Jurkat, Clone E6-1 (cell line): ENCODE measurements at places on chromosomes 11 and 22.

DNA sequence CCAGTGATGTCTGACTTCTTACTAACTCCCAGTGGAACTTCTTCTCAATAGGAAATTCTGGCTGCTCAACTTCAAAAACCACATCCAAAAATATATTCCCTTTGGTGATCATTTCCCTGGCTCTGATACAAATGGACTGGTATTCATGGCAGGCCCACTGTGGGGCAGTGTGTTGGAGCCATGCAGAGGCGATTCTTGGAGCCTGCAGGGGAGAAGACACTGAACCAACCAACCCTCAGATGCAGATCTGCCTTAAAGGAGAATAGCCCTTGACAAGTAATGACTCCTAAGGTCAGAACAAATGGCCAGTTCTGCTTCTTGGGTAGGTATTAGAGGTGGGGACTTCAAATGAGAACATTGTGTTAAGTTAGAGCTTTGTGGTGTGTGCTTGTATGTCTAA is 12.2 kb downstream of the OR4D9 start:
- no peak for DNase-seq

- DNase-seq = no peak
Observed at GRCh38 chr11:34449013-34449412, 10.3 kb downstream of the CAT start.

DNA sequence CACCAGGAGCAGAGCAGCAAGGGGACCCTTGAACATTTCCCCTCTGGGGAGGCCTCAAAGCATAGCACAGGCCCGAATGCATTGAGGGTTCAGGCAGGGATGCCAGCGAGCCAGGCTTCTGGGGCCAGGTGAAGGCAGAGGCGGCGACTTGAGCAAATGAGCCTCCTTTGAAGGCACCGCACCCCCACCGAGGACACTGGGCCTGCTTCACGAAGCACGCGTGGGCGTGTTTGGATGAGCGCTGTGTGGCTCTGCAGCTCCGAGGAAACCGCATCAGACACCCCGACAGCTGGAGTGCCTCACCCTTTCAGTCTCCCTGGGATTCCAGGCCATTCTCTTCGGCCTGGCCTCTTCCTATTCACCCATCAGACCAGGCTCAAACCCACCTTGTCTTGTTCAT is 301.8 kb downstream of the NTM start:
- no peak for DNase-seq

DNA sequence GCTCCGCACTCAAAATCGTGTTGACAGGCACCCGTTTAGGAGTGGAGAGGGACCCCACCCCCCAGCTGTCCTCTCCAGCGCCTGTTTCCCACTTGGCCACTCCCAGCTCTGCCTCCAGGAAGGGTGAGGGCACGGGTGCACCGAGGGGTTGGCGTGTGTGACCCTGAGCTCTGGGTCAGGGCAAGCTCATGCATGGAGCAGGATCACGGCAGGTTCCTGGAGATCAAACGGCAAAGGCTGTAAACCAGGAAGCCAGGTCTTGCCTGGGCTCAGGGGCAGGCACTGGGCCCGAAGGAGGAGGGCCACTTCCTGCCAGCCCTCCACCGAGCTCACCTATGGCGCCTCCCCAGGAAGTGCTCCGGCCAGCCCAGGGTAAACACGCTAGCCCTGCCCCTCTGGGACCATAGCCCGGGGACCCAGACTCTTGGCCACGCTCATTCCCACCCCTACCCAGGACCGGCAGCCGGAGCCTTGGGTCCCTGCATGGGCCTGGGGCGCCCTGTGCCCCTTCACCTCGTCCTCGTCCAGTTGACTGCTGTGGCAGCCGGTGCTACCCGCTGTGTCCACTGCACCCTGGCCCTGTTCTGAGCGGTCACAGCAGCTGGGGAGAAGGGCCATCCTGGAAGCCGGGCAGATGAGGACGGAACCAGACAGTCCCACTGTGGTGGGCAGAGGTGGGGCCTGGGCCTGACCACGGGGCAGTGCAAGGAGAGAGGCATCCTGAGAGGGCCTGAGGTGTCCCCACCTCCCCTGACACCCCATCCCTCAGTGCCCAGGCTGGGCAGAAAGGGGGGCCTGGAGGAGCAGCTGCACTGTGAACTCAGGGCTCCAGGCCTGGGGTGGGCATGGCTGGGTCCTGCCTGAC is 1.0 kb upstream of the EPS8L2 start:
- no peak for DNase-seq

GRCh38 chr11:57302489-57302888 is 22.3 kb downstream of the TNKS1BP1 start:
- DNase-seq = no peak

DNA sequence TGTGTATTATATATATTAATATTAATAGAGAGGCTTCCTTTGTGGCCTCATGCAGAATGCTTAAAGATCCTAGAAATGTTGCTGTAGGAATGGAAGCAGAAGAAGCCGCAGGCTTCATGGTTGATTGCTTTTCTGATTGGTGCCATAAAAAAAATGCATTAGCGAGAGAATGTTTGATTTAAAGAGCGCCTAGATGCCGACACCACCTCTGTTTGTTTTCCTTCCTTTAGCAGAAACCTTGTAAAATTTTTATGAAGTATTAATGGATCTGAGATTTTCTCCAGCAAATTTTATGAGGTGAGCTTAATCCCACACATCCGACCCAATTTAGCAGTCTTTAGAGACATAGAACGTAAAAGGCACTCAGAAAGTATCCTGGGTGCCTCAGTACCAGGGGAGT is 587.5 kb downstream of the NTM start:
- no peak for DNase-seq

- no peak for DNase-seq
Observed at GRCh38 chr11:61908730-61909316, 8.5 kb downstream of the RAB3IL1 start.

GRCh38 chr11:132504501-132505041 is 1027.7 kb downstream of the OPCML start:
- DNase-seq = no peak

GRCh38 chr11:129312730-129313503 is 62.7 kb upstream of the BARX2 start:
- DNase-seq = no peak

- no peak for DNase-seq
Observed at GRCh38 chr11:69444381-69445130, 36.9 kb upstream of the LINC01488 start.

- DNase-seq = no peak
Observed at GRCh38 chr11:109644152-109644551, 222.2 kb downstream of the C11orf87 start.

- DNase-seq = no peak
Observed at GRCh38 chr11:13486926-13487660, 8.7 kb downstream of the PTH start.

DNA sequence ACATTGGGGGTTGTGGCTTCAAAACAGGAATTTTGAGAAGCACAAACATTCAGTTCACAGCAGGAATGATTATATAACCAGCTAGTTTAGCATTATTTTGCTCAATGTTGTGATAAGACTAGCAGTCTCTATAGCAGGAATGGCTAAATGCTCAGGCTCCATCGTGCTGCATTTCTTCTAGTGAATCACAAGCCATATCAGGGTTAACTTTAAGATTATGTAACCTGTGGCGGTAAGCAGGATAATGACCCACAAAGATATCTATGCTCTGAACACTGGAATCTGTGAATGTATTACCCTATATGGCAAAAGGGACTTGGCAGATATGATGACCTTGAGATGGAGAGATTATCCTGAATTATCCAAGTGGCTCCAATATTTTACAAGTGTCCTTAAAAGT is 14.8 kb downstream of the FSHB start:
- no peak for DNase-seq

GRCh38 chr11:6927030-6927617 is 898 bp downstream of the ZNF215 start:
- DNase-seq = no peak

DNA sequence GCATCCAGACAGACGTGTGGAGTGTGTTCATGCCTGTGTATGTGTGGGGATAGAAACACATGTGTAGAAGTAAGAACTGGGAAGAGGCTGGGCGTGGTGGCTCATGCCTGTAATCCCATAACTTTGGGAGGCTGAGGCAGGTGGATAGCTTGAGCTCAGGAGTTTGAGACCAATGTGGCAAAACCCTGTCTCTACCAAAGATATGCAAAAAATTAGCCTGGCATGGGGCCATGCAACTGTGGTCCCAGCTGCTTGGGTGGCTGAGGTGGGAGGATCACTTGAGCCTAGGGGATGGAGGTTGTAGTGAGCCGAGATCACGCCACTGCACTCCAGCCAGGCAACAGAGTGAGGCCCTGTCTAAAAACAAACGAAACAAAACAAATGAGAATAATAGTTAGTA is 1166.6 kb downstream of the TBC1D22A start:
- no peak for DNase-seq

DNA sequence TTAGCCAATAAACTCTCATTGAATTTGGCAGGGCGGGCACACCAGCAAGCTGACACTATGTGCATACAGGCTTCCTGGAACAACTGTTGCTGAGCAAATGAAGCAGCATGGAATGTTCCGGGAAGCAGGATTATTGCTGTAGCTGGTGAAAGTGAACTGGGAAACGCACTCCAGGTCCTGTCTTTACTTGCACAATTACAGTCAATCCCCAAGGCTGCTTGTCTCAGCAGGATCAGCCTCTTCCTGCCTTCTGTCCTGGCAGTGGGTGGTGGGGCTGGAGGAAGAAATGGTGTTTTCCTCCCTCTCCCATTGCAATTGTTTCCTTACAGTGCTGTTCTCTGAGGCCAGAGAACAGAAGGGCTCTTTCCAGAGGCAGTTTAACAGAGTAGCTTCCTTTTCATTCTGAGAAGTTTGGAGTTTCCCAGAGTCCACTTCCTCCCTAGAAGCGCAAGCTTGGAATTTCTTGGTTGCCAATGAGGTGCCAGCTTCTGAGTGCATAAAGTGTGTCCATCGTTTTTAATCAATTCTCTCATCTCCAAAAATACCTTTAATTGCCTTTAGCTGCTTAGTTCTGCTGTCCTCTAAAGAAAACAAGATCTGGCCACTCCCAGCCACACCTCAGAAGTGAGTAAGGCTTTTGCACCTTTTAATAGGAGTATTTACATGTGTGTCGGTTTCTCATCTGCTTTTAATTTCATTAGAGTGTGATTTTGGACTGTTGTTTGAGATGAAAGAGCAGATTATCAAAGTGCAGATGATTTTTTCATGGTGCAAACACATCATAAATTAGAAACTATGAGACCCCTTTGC is 19.9 kb downstream of the CD44 start:
- no peak for DNase-seq

GRCh38 chr11:126265811-126266210 is 2.9 kb downstream of the SRPRA start:
- peak; percentile 32 for DNase-seq

DNA sequence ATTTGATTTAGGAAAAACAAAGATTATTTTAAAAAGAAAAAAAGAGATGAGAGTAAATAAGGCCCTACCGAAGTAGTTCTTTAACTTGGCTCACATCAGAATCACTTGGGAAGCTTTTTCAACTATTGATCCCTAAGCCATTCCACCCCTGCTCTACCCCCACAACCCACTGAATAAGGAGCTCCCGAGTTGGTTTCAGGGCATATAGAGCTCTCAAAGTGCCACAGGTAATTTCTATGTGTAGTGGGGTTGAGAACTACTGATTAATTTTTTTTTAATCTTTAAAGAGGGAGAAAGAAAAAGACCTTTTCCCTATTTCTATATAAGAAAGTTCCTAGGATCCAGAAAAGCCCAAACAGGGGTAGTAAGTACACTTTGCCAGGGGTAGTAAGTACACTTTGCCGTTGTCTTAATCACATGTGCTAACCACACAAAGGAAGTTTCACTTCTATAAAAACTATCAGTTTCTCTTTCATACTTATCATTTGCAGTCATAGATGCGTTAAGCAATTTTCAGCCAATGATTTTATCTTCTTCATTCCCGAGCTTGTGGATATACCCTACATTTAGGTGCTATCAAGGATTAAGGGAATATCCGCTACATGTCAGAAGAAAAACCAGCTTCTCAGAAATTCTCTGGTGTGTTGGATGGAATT is 108.4 kb upstream of the ZC3H12C start:
- DNase-seq = peak; percentile 31

DNA sequence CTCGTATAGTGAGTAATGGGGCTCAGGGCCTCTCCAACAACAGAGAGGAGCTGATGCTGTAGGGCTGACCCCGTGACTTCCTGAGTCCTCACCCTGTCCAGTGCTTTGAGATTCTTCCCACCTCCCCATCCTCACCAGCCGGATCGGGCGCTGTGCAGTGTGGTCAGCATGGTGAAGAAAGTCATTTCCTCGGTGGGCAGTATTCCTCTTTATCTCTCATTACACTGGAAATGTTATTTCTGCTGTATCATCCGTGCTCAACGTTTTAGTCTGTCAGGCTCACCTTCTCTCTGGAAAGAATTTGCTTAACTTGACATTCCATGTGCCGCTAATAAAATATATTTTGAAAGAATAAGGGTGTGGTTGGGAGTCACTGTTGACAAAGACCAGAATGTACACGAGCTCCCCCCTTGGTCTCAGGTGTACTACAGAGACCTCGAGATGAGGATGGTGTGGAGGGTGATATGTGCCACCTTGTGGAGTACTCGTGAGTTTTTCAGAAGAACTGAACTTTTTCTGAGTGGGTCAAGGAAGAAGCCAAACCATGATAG is 25.7 kb upstream of the SCGB1A1 start:
- DNase-seq = peak; percentile 28

GRCh38 chr22:35628732-35629131 is 11.6 kb upstream of the MB start:
- no peak for DNase-seq

DNA sequence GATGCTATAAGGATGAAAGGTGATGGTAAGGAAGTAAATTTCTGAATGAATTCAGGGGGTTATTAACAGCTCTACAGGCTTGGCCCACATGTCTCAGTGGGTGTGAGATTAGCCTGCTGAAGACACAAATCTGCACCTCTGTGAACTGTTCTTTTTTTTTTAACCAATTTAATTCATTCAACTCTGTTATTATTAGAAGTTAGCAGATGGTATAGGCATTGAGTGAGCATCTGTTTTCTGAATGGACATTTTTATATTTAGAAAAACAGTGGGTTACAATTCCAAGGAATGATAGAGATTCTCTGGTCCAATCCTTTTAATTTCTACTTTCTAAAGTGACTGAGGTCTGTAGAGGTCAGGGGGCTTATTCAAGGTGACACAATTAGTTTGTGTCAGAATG is 122.0 kb upstream of the SORL1-AS1 start:
- DNase-seq = no peak

- no peak for DNase-seq
Observed at GRCh38 chr11:14362611-14363010, 3.6 kb upstream of the RRAS2 start.

GRCh38 chr11:75925785-75926164 is 110.8 kb downstream of the UVRAG start:
- DNase-seq = no peak

- DNase-seq = no peak
Observed at GRCh38 chr11:126418887-126419286, 63.4 kb downstream of the ST3GAL4 start.
